ENCODE measurements at places on chromosomes 6 and 20. TPM values are rescaled to one million over a fixed set of nuclear protein-coding genes. Genes with fewer than 3 reads are reported as not detected.

DNA sequence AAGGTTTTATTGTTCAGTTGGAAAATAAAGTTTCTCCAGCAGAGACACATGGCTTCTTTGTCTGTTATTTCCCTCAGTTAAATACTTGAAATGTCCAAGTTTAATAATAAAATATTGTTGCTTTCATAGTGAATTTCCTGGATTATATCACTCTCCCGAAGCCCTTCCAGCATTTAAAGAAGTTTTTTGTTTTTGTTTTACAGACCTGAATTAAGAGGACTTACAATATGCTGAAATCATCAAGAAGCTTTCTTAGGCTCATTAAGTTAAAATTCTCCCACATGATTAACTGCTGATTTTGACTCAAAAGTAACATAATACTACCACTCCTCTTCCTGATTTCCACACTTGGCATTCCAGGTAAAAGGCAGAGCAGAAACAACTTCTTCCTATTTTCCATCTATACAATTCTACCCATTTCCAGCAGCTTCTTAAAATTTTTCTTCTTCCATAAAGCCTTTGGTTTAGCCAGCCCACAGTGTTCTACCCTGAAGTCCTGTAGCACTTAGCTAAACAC is 35.8 kb downstream of the PDSS2 start:
- DNase-seq, result peak; percentile 39

- no peak for DNase-seq
These were observed 226.6 kb downstream of the COL12A1 start for GRCh38 chr6:74979065-74979766.

Gene VARS2
- 52.6 TPM for polyA plus RNA-seq

DNA sequence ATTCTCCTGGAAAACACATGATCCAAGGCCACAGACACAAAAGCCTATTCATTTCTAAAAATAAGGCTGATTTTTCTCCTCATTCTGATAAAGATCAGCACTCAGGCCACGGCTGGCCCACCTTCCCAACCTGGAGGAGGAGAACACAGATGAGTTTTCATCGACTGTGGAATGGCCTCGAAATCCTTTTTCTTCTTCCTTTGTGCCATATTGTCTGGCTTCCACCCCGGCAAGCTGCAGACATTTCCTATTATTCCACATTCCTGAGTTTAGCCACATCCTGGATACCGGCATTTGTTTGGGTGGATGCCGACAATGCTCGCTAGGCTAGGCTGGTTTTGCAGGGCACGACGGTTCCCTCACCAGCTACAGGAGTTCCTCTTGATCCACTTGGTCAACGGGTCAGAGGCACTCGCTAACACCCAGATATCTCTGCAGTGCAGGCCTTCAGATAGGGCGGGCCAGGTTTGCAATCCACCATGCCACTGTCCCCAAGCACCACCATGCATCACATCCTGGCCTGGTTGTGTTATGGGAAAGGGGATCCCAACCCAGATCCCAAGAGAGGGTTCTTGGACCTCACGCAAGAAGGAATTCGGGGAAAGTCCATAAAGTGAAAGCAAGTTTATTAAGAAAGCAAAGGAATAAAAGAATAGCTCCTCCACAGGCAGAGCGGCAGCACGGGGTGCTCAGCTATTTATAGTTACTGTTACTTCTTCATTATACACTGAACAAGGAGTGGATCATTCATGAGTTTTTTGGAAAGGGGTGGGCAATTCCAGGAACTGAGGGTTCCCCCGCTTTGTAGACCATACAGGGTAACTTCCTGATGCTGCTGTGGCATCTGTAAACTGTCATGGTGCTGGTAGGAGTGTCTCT is 4.2 kb upstream of the CTSZ start:
- no peak for DNase-seq

DNA sequence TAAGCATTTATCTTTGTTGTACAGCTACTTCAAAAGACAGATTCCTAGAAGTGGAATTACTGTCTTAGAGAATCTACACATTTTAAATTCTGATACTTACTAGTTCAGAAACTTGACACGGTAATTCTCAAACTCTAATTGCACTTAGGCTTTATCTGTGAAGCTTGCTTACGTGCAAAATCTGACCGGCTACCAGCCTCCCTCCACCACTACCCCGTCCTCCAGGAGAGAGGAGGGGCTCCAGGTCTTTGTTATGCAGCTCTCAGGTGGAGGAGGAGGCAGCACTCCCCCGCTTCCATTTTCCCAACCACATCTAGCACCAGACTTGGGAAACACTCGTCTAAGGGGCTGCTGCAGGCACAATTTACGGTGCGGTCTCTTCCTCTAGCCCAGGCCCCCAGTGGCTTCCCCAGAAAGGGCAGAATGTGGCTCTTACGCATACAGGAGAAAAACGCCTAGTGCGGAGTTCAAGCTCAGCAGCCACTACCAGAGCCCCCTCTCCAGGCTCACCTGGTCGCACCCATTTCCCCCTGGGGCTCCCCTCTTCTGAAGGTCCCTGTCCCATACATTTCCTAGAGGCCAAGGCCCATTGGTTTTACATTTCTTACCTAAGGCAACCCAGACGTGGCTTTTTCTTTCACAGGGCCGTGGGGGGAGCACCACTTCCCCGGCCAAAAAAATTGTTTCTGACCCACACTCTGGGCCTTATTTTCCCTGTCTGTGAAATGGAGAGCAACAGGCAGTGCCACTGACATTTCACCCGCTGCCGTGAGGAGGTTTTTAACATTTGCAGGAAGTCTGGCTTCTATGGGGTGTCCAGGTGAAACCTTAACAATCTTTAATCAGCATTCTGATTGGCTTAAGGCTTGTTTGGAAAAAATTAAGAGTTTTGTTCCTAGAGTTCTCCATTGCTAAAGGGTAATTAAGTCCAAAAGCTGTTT is 1.6 kb upstream of the TGIF2 start:
- DNase-seq, result peak; percentile 65

GRCh38 chr6:17640477-17640917 is 40.4 kb downstream of the FAM8A1 start:
- no peak for DNase-seq

GRCh38 chr6:113330636-113330946 is 526.6 kb upstream of the MARCKS start:
- DNase-seq, result no peak

DNA sequence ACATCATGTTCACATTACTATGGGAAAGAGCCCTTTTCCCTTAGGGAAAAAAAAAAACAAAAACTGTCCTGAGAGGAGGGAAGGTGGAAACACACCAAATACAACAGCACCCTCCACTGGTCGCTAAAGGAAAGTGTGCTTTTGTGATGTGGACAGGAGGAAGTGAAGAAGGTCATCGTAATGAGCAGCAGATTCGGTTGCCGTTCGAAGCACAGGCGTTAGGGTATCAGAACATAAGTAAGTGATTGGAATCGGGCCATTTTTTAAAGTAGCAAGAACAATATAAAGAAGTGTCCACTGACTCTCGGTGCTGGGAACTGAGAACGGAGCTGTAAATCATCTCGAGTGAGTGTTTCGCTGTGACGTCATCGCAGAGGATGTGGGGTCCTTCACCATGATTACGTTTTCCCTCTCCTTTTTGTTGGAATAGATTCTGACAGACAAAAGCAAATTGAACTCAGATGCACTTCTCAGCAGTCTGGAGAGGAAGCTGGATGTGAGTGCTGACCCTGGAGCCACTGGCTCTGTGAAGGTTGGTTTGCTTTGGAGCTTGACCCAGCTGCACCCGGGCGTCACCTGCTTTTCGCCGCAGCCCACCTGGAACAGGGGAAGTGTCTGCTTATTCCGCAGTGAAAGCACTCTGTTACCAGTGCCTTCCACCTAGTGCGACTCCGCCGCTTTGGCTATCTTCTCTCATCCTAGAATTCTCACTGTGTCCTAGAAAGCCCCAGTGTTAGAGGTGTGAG is 203.6 kb upstream of the GMDS start:
- peak; percentile 82 for DNase-seq

DNA sequence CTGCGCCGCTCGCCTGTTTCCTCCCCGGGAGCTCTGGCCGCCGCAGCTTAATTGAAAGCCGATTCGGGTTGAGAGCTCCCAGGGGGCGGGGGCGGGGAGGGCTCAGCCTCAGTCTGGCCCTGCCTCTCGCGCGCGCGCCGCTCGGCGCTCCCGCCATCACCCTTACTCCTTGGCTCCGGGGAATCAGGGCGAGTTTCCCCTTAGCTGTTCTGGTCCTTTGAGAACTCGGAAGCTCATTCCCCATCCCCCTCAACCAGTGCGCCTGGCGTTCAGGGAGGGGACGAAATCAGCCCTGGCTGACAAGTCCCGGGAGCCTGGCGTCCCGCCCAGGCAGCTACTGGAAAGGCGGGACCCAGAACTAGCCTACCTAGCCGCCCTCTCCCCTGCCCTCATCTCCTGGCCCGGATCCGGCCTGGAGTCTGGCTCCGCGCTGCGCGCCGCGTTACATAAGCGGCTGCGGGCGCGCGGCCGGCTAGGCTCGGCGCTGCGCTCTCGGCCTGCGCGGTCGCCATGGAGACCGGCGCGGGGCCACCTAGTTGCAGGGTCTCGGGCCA is 2.8 kb downstream of the SLC12A5 start:
- no peak for DNase-seq

DNA sequence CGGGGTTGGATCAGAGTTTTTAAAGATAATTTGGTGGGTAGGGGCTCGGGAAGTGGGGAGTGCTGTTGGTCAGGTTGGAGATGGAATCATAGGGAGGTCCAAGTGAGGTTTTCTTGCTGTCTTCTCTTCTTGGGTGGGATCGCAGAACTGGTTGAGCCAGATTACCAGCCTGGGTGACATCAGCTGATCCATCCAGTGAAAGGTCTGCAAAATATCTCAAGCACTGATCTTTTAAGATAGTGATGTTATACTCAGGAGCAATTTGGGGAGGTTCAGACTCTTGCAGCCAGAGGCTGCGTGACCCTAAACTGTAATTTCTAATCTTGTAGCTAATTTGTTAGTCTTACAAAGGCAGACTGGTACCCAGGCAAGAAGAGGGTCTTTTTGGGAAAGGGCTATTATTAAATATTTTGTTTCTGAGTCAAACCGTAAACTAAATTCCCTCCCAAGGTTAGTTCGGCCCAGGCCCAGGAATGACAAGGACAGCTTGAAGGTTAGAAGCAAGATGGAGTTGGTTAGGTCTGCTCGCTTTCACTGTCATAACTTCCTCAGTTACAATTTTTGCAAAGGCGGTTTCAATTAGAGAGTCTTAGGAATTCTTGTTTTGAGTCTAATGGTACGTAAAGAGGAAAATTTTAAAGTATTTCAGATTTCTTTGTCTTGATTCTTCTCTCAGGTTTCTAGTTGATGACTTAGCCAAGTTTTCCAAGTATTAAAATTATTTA is 53.1 kb downstream of the SCAF8 start:
- DNase-seq, result no peak

Gene SMIM13
- 19.5 TPM for polyA plus RNA-seq
